ENCODE measurements at places on chromosomes 13 and 19.

- no peak for DNase-seq
These were observed 1395.8 kb downstream of the EFNB2 start for GRCh38 chr13:105139380-105140285.

DNA sequence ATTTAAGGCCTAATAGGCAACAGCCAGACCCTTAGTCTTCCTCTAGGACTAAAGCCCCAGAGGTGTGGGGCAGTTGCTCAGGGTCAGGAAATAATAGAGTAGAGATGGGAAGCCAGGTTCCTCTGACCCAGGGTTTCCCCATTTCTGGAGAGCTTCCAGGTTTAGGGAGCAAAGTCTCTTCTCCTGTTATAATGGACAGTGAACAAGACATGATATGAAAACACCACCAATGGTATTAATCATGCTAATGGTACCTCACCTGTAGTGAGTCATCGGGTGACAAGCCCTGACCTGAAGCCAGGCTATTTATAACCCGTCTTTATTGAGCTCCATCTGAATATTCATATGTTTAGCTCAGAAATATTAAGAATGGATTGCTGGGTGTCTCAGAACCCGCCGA is 24.6 kb downstream of the BICRA start:
- DNase-seq, result no peak

GRCh38 chr13:79392882-79393563 is 13.0 kb downstream of the RBM26 start:
- DNase-seq, result peak; percentile 67

GRCh38 chr13:112712451-112713207 is 22.8 kb downstream of the ATP11A start:
- no peak for DNase-seq

DNA sequence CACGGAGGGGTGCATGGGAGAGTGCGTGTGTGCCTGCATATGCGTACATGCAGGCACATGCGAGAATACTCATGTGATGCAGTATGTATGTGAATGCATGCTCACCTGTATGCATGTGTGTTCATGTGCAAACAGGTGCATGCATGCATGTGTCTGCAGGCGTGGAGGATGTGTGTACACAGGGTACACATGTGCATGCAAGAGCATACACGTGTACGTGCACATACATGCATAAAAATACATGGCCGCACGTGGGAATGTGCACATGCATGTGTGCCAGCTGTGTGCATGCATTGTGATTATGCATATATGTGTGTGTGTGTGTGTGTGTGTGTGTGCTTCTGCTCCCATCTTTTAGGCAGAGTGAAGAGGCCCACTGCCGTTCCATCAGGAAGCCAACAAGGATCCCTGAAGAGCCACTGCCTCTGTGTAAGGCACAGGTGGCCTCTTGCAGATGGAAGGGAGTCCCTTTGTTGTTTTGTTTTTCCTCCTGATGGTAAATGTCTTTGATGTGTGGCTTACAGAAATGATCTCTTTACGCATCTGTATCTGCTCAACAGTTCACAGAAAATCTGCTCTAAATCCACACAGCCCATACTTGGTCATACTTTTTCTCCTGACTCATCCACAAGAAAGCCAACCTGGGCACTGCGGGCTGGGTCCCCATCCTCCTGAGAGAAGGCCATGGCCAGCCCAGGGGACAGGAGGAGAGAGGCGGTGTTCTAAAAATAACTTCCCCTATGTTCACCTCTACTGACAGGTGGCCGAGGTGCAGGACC is 50.7 kb downstream of the KLF2 start:
- no peak for DNase-seq

DNA sequence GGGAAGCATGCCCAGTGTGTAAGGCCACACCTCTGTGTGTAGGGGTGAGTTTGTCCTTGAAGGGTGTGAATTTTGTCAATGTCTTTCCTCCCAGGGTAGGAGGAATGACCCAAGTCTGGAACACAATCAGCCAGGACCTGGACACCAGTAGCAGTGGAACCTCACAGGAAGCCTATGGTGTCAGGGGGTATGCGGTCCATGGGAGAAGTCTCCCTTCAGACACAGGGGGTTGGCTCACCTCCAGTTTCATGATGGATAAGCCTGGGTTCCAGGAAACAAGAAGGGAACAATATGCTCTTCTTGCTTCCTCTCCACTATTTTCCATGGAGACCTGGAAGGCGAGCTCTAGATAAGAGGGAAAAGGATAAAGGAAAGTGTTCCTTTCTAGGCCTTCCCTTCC is 23.9 kb downstream of the B3GLCT start:
- no peak for DNase-seq

DNA sequence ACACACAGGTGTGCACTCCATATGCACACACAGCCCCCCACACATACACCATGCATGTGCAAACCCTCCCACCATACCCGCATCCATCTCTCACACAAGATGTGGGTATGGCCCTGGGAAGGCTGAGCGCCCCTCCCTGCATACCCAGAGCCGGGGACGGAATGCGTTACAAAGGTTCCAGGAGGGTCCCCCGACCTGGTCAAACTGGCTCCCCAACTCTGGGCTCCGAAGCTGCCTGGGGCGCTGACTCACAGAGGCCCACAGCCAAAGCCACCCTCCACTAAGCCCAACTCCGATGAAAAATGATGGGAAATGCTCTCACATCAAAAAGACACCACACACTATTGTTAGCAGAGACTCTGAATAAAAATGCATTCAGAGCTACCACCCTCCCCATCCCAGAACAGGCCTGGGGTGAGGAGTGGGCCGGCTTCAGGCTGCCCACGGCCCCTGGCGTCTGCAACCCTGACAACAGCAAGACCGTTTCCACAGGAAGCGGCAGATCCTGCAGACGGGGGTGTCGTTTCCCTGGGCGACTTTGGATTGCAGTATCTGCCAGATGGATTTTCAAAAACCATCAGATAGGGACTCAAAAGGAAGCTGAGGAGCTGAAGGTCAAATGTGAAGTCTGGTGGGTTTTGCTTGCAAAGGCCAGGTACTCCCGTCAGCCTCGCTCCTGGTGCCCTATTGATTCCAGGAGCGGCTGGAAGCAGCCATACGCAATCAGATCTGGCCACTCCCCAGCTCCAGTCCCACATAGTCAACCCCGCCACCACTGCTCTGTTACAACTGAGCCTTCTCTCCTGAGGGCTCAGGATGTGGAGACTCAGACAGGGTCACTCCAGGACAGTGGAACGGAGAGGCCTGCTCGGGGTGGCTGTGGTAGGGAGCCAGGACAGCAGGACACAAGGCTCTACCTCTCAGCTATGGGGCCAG is 14.3 kb downstream of the PEPD start:
- DNase-seq, result no peak

DNA sequence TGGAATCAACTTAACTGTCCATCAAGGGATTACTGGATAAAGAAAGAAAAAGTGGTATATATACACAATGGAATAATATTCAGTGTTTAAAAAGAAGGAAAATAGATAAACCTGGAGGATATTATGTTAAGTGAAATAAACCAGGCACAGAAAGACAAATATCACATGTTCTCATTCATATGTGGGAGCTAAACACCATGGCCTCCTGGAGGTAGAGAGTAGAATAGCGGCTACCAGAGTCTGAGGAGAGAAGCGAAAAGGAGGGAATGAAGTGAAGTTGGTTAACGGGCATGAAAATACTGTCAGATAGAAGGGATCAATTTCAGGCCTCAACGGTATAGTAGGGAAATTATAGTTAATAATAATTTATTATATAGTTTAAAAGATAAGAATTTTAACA is 147.5 kb upstream of the OBI1 start:
- peak; percentile 3 for DNase-seq
